ENCODE measurements at places on chromosomes 13 and 19.

- DNase-seq, result no peak
These were observed 107.7 kb upstream of the C1QTNF9B start for GRCh38 chr13:24004971-24005370.

- no peak for DNase-seq
These were observed 125.3 kb upstream of the C1QTNF9B start for GRCh38 chr13:24022568-24022967.

DNA sequence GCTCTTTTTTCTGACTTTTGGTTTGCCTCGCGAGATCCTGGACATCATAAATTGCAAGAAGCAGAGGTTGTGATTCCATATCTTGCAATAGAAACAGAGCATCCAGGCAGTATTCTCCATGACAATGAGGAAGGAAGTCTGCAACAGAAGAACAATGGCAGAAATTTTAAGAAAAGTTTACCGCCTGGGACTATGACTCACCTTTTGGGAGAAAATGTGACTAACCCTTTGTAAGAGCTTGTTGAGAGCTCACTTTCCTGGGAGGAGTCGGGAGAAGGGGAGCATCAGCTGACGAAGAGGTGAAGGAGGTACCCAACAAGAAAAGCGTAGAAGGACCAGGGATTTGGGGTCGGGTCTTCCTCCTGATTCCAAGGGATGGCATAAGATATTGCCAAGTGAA lies 34.3 kb upstream of the TNFSF11 start:
- no peak for DNase-seq

GRCh38 chr19:30085394-30085793 lies 143.4 kb downstream of the URI1 start:
- no peak for DNase-seq

DNA sequence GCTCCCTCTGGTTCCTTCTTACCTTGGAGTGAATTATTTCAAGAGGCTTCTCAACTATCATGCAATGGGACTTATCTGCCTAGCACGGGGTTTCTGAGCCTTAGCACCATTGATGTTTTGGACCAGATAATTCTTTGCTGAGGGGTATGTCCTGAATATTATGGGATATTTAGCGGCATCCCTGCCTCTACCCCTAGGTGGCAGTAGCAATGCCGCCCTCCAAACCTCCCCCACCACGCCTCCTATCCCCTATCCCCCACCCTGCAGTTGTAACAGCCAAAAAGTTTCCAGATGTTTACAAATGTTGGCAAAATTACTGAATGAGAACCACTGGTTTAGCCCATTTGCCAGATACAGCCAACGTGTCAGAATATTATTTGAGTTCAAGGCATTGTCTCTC lies 125.5 kb downstream of the POSTN start:
- DNase-seq, result no peak

DNA sequence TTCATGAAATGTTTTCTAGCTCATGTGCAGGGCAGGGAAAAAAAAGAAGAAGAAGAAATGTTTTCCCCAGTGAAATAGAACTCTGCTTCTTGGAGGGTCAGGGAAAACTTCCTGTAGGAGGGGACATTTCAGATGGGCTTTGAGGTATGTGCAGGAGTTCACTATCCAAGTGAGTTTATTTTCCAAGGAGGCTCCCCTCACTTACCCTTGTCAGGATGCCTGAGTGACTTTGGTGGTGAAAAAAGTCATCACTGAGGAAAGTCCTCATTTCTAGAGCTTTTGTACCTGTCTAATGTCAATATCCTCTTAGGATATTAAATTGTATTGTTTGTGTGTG lies 656 bp upstream of the C3 start:
- no peak for DNase-seq

DNA sequence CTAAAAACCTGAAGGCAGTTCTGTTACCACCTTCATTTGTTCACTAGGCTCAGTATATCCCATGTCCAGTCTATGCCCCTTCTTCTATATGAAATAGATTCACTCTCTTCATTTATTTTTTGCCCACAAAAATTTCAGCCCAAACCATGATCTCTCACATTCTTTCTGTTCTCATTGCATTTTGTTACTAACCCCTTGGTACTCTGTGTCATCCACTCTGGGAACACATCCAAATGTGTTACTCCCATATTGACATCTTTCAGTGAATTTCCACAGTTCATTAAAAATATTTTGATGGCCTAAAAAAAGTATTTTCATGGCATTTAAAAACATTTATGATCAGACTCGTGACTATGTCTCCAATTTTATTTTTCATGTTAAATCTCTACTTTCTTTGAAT lies 378.9 kb downstream of the SLITRK1 start:
- no peak for DNase-seq

GRCh38 chr19:3687774-3688706 lies 12.2 kb downstream of the PIP5K1C start:
- no peak for DNase-seq
